Hematopoietic multipotent progenitor cell treated with erythropoietin and hydrocortisone succinate and interleukin-3 and kit ligand, for 17 days (in vitro differentiated cells): ENCODE measurements at places on chromosomes 12 and 14.

- DNase-seq, result no peak
Observed at GRCh38 chr12:124949779-124950728, 35.6 kb upstream of the UBC start.

GRCh38 chr14:68947802-68948201 is 31.3 kb downstream of the ACTN1 start:
- DNase-seq, result no peak

DNA sequence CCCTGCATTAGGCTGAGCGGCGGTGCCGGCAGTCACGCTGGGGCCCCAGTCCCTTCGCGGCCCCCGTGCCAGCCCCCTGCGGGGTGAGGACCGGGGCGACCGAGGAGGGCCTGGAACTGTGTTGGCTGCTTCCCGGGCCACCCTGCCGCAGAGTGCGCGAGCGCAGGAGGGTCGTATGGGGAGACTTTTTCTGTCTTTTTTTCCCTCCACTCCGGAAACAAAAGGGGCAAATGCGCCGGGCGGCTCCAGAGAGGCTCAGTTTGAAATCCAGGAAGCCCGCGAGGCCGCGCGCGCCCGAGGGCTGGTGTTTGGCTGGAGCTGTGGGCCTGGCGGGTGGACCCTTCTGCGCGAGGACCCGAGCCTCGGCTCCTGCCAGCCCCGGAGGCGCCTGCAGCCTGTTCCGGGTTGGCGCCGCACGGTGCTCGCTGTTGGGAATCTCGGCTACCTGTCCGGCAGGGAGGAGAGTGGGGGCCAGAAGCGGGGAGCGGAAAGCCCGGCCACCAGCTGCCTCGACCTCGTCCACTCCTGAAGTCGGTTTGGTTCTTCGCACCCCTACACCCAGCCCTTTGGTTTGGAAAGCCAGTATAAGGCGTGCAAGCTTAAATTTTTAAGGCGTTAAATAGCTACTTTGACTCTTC is 638 bp downstream of the PLEKHG3 start:
- DNase-seq, result no peak

GRCh38 chr12:43425361-43425760 is 126.6 kb downstream of the ADAMTS20 start:
- no peak for DNase-seq

DNA sequence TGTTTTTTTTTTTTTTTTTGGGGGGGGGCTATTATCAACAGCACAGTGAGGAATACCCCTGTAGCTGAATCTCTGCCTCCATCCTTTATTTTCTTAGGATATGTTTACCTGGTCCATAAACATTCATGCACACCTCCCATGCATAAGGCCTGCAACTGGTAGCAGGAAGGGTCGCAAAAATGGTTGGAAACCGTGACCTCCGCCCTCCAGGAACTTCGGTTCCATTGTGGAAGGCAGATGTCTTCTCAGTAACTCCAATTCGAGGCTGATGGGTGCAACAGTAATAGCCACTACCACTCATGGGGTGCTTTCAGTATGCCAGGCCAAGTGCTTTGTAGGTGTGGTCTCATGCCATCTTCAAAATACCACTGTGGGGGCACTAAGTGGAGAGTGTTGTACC is 40.2 kb downstream of the ACACB start:
- no peak for DNase-seq

DNA sequence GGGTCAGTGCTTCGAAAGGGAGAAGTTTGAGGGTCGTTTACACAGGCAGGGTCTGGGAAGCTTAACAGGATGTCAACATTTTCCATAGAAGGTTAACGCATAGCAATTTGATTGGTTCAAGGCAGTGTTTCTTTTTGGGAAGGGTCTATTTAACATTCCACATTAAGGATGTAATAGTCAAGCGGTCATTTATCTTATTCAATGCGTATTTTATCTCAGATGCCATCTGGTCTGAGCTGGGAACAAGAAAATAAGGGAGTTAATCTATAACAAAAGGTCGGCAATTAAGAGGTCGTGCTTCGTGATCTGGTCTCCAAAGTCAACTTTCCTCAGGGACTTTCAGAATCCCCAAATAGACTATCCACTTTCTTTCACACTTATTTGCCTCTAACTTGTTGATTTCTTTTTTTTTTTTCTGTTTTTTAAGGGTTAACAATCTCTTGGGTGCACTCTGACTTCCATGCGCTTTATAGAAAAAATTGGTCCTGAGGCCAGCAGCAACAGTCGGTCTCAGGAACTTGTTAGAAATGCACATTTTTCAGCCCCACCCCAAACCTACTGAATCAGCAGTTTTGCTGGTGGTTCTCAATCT is 550 bp upstream of the RESF1 start:
- no peak for DNase-seq

- peak; percentile 6 for DNase-seq
Observed at GRCh38 chr14:43894534-43894933, 612.5 kb downstream of the FSCB start.

GRCh38 chr14:39268393-39268792 is 34.7 kb downstream of the MIA2 start:
- DNase-seq, result peak; percentile 43

- no peak for DNase-seq
Observed at GRCh38 chr12:125492354-125493270, 427.4 kb downstream of the AACS start.

DNA sequence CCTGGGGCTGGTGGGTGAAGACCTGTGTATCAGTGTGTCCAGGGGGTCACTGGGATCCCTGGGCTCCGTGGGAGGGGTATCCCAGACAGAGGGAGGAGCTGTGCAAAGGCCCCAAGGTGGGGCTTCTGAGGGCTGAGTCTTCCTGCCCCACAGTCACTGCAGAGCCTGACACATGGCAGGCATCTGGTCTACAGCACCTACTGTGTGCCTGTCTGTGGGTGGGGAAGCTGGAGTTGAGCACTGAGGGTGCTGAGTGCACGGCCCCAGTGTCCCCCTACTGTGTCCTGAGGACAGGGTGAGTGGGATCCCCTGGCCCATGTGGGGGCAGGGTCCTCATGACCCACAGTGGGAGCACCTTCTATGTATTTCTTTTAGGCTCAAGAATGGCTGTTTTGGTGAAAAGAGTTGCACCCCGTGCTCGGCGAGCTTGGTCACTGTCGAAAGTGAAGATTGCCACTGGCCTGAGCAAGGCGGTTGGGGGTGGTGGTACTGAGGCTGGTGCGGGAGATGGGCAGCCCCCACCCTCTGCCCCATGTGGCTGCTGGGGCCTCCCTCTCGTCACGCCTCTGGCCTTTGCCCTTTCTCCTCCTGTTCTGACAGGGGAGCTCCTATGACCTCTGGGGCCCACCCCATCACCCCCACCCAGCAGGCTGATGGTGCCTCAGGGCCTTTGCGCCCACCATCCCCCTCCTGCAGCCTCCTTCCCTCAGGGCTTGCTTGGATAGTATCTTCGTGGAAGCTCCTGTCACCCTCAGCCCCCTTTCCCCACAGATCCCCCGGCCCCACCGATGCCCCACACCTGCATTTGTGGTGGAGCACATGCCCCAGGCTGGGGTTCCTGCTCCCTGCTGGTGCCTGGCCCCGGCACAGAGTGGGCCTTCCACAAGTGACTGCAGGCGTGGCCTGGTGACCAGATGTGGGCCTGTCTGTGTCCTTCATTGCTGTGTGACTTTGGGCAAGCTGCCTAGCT is 55.8 kb downstream of the BEGAIN start:
- no peak for DNase-seq

DNA sequence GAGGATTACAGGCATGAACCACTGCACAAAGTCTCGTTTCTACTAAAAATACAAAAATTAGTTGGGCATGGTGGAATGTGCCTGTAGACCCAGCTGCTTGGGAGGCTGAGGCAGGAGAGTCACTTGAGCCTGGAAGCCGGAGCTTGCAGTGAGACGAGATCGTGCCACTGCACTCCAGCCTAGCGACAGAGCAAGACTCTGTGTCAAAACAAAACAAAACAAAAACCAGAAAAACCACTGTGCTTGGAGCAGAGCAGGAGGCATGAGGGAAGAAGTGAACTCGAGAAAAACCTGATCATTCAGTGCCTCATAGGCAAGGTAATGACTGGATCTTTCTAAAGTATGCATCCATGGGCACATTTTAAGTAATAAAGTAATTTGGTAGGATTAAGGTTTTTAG is 487.8 kb downstream of the KCNH5 start:
- no peak for DNase-seq
